HCT116 (cell line): ENCODE measurements at places on chromosomes 3 and 15. TPM values are rescaled to one million over a fixed set of nuclear protein-coding genes. Genes with fewer than 3 reads are reported as not detected.

The KIF15 gene
- 20.9 TPM for total RNA-seq

The DLEC1 gene
- total RNA-seq, result 0.61 TPM

GRCh38 chr3:30297112-30297511 is 309.3 kb upstream of the TGFBR2 start:
- DNase-seq, result no peak

- no peak for DNase-seq
Measured at GRCh38 chr3:54312156-54312899, 190.0 kb downstream of the CACNA2D3 start.

DNA sequence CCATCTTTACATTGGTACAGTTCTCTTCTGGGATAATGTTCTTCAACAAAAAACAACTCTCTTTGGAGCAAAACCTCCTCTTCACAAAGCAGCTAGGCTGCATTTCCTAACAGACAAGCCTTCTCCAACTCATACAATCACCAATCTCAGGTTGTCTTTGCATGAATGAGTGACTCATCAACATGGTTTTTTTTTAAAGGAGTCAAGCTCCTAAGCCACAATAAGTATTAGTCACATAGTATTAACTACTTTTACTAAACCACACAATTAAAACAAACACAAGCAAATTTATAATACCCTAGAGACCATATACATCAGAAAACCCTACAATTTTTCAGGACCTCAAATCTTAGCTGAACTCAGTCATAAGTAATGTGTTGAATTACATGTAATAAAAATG is 137.4 kb downstream of the TBC1D5 start:
- DNase-seq, result peak; percentile 61

The SPATA12 gene
- 0.22 TPM for total RNA-seq

The STAC gene
- not detected for total RNA-seq

GRCh38 chr3:194330579-194330978 is 20.5 kb downstream of the CPN2 start:
- DNase-seq, result no peak

The RGMA gene
- 5.5 TPM for total RNA-seq

GRCh38 chr3:50972029-50972428 is 297.3 kb downstream of the DOCK3 start:
- no peak for DNase-seq
